Skeletal muscle tissue (tissue), 5 donors: ENCODE measurements at places on chromosomes 1 and 21. TPM values are rescaled to one million over a fixed set of nuclear protein-coding genes. Genes with fewer than 3 reads are reported as not detected.

The TSPEAR gene
- total RNA-seq: not detected

The FCRL6 gene
- not detected for total RNA-seq

The CELA2B gene
- total RNA-seq: 1.6 TPM

The PRRX1 gene
- total RNA-seq: 127 TPM

The PTPRC gene
- 15.7 TPM for total RNA-seq

The SSX2IP gene
- total RNA-seq: 7.8 TPM

The UQCRHL gene
- total RNA-seq: 4.7 TPM

The SYPL2 gene
- 38.6 TPM for total RNA-seq

The RHD gene
- 2.1 TPM for total RNA-seq

The RHEX gene
- total RNA-seq: 3.1 TPM

The EPHA10 gene
- total RNA-seq: not detected

The HENMT1 gene
- 21.9 TPM for total RNA-seq

The CEP85 gene
- total RNA-seq: 25.1 TPM

The CD52 gene
- total RNA-seq: not detected

The NR1I3 gene
- not detected for total RNA-seq

The SLAMF9 gene
- total RNA-seq: not detected

The SPRR5 gene
- total RNA-seq: not detected

The CDC42BPA gene
- total RNA-seq: 44.4 TPM

The ASPM gene
- total RNA-seq: 5.7 TPM

The OTUD7B gene
- 15.7 TPM for total RNA-seq

The FAM72C gene
- total RNA-seq: not detected

The SMIM1 gene
- 1.6 TPM for total RNA-seq

The HES3 gene
- total RNA-seq: not detected

The AADACL4 gene
- total RNA-seq: not detected

The B3GALT5 gene
- total RNA-seq: under 0.01 TPM

The KMO gene
- 0.52 TPM for total RNA-seq

The CD1B gene
- total RNA-seq: not detected

The KRTAP15-1 gene
- not detected for total RNA-seq

The GBP4 gene
- 3.7 TPM for total RNA-seq

The CHAF1B gene
- 2.1 TPM for total RNA-seq
